AG10803 (cell line): ENCODE measurements at places on chromosomes 7 and 10.

DNA sequence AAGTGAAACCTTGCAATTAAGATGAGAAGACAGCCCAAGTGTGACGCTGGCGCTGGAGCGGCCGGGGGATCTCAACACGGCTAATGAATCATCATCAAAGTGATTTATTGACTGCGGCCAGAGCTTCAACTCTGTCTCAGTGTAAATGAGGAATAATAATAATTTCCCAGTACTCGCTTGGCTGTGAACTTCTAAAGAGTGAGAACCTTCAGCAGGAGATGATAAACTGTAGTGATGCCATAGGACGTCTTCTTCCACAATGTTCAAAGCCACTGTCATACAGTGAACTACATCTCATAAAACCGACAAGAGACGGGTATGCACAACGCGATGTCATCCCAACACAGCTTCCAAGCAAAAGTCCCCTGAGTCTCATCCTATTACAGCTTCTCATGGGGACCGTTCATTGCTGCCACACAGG lies 123.6 kb upstream of the NOBOX start:
- DNase-seq, result no peak

DNA sequence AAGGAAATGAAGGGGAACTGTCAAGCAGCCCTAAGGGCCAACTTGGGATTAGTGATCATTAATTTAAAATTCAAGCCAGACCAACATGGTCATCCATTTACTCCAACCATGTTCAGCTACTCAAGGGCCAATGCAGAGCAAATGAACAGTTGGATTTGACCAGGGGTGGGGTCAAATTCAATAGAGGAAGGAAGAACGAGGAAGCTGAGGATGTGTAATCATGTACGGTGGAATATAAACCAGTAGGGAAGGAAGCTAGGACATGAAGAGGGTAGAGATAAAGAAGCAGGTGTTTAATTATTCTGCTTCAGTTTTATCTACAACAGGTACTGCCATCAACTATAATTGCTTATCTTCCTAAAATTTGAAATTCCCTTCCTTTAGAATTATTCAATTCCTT lies 81.6 kb downstream of the HIBADH start:
- DNase-seq, result no peak

DNA sequence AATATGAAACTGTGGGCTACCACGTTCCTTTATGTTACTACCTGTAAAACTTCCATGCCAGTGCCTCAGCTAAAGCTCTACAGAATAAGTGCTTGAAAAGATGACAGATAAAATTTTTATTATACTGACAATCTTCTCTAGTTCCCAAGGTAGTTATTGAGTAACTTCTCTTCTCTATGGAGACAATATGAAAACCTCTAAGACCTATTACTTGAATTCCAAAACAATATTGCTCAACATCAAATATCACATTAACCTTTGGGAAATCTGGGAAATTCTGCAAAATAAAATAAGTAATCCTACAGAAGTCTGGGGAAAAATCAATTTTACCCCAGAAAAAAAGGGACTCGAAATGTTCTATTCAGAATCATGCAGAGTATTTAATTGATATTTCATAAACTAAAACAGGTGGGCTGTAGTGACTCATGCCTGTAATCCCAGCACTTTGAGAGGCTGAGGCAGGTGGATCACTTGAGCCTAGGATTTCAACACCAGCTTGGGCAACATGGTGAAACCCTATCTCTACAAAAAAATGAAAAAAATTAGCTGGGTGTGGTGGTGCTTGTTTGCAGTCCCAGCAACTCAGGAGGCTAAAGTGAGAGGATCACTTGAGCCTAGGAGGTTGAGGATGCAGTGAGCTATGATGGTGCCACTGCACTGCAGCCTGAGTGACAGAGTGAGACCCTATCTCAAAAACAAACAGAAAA lies 23.8 kb upstream of the ANK3 start:
- peak; percentile 26 for DNase-seq

DNA sequence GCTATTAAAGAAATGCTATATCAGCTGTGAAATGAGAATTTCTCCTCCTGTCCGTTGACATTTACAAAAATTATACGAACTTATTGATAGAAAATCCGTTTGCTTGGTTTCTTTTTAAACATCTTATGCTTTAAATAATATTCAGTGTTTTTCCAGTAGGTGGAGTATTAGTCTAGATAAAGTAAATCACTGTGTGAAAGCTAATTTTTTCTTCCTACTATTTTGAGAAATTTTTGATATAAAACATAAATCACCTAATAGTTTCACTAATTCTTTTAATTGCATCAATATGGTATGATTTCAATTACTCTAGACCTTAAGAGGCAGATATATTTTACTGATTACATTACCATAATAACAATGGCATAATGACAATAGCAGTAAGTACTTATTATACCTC lies 335.2 kb upstream of the C7orf33 start:
- no peak for DNase-seq

DNA sequence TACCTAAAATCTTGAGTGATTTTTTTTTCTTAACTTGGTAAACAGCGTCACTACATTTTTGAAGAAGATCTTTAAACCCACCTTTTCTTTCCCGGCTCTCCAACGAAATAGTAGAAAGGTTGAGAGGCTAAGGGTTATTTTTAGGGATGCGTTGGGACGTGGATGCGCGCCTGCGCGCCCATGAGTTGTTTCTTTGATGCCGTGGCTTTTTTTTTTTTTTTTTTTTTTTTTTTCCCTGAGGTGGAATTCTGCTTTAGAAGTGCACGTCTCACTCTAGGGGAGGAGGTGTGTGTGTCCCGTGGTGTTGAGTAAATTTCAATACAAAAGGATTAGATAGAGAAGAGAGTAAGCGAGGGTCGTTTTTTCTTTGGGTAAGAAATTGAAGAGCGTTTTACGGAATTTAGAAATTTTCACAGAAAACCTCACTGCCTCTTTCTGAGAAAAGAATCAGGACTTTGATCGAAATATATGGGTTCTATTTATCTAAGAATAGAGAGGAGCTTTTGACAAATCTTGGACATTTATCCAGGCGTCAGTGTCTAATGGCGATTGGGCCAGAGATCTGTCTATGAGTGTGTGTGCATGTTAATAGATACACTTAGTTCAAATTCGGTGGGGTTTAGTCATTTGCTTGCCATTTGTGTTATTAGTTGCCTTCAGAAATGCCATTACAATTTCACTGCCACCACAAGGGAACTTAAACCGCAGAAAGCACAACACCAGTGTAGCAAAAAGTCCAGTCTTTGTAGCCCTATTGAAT lies 1.2 kb upstream of the SP8 start:
- no peak for DNase-seq

GRCh38 chr7:107007007-107007891 lies 37.3 kb upstream of the PRKAR2B start:
- no peak for DNase-seq

GRCh38 chr10:43131906-43132305 lies 6.3 kb upstream of the CSGALNACT2 start:
- DNase-seq, result no peak

DNA sequence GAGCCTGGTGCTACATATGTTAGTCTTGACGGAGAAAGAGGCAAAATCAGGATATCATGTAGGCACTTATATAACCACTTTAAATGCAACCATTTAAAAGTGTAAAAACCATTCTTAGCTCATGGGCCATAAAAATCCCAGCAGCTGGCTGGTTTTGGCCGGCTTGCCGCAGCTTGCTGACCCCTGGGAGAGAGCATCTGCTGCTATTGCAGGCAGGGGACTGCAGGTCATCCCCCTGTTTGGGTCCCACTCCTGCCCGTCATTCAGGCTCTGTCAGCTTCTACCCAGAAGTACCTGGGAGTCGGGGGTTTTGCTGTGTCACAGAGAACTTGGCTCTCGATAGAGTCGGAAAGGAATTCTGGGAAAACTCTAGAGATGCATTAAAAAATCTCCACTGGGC lies 187.4 kb downstream of the CUX1 start:
- no peak for DNase-seq

- peak; percentile 52 for DNase-seq
These were observed 23.2 kb downstream of the NOLC1 start for GRCh38 chr10:102175415-102175814.

DNA sequence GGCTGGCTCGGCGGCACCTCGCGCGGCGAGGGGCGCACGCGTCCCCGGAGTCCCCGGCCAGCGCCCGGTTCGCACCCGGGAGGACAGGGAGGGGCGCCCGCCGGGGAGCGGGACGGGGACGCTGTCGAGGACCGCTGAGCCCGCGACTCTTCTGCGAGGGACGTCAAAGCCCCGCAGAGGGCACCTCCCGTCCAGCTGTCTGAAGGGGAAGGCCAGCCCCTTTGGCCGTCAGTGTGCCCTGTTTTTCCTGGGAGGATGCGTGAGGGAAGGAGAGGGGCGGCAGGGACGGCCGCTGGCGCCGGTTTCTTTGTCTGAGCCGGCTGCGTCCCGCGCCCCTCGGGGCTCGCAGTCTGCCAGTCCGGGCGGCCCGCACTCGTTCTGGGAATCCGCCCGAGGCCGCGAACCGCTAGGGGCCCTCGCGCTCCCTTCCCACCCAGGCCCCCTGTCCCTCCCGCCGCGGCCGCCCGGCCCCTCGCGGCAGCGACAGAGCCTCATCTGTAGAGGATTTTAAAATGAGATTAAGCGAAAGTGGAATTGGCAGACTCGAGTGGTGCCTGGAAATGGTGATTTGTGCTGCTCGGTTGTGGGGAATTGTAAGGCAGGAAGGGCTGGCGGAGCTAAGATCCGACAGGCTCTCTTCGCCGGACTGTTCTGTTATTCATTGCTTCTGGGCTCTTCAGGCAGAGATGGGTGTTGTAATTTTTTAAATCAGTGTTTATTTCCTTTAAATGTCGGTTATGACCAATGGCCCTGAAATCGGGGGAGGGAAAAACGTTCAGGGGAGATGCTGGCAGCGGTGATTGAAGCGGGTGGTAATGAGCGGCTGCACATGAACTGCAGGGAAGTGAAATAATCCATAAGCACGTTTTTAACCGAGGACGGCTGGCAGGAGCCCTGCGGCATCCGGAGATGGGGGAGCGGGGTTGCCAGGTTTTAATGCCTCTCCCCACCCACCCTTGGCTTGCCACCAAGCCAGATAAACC lies 618 bp upstream of the RELN start:
- peak; percentile 17 for DNase-seq

DNA sequence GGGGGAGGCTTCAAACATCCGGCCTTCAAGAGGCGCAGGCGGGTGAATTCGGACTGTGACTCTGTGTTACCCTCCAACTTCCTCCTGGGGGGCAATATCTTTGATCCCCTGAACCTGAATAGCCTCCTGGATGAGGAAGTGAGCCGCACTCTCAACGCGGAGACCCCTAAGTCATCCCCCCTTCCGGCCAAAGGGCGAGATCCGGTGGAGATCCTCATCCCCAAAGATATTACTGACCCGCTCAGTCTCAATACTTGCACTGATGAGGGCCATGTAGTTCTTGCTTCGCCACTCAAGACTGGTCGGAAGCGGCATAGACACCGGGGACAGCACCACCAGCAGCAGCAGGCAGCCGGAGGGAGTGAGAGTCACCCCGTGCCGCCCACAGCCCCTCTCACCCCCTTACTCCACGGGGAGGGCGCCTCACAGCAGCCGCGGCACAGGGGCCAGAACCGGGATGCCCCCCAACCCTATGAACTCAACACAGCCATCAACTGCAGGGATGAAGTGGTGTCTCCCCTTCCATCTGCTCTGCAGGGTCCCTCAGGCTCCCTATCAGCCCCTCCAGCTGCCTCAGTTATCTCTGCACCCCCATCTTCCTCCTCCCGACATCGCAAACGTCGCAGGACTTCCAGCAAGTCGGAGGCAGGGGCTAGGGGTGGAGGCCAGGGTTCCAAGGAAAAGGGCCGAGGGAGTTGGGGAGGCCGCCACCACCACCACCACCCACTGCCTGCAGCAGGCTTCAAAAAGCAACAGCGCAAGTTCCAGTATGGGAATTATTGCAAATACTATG lies 1.1 kb downstream of the MEPCE start:
- DNase-seq, result peak; percentile 24

- DNase-seq, result no peak
These were observed 5.7 kb downstream of the DEPP1 start for GRCh38 chr10:44972874-44973306.

DNA sequence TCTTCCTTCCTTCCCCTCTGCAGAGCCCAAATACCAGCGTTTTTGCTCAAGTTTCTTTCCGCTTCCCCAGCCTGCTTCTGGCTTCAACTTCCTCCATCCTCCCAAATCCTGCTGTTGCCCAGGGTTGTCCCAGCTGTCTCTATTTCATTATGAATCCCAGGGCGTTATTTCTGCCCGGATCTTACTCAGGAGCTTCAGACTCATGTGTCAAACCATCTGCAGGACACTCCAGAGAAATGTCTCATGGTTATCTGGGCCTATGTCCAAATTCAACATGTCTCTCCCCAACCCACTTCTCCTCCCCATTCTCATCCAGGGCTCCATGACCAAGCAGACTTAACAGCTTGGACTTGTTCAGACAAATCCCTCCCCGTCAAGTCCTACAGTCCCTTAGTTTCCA lies 15.6 kb downstream of the ARHGAP22 start:
- peak; percentile 93 for DNase-seq

GRCh38 chr7:25615003-25615402 lies 386.7 kb upstream of the NPVF start:
- DNase-seq, result no peak

GRCh38 chr10:13709931-13710650 lies 123.3 kb downstream of the PRPF18 start:
- DNase-seq, result peak; percentile 89

DNA sequence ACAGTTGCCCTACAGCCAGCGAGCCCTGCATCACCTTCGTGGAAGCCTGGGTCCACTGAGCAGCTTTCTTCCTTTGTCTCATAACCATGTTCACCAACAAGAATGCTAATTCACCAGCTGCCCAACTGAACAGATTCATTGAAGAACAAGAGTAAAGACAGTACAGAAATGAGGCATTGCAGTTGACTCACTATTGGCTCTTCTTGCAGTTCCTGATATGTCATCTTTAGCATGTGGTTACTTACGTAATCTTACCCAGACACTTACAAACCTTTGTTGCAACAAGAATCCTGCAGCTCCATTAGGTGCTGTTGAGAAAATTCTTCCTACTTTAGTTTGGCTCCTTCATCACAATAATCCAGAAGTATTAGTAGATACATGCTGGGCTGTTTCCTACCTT lies 174.0 kb upstream of the TPK1 start:
- no peak for DNase-seq

- no peak for DNase-seq
These were observed 465.0 kb downstream of the GRID1 start for GRCh38 chr10:85901599-85901998.

- DNase-seq, result peak; percentile 94
These were observed 18.4 kb upstream of the STEAP2 start for GRCh38 chr7:90192876-90193750.

GRCh38 chr10:97117372-97117771 lies 68.4 kb downstream of the SLIT1 start:
- DNase-seq, result no peak

- DNase-seq, result no peak
These were observed 35.1 kb upstream of the ZNRF2 start for GRCh38 chr7:30249316-30249715.

GRCh38 chr10:82691211-82691610 lies 816.2 kb downstream of the NRG3 start:
- no peak for DNase-seq

DNA sequence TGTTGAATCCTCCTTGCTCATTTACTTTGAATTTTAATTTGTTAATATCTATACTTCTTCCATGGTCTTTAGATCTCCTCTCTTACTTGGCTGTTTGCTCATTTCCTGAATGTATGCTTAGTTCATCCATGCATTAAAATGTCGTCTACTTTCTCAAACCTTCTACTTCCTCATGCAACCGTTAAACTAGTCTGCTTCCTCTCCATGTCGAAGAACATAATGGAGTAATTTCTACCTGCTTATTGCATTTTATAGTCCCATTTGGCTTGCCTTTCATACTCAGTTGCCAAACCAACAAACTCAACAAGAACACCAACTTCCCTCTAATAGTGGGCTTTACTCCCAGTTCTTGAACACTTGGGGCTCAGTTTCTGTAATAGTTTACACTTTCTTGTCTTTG lies 43.8 kb upstream of the SEMA3D start:
- DNase-seq, result no peak

GRCh38 chr10:3173171-3173878 lies 743 bp upstream of the PITRM1 start:
- no peak for DNase-seq
